Stimulated activated CD4-positive, alpha-beta T cell treated with anti-CD3 and anti-CD28 coated beads, Interleukin-2, amount 100 ng/mL, for 24 hours (primary cell): ENCODE measurements at places on chromosomes 6 and 20.

DNA sequence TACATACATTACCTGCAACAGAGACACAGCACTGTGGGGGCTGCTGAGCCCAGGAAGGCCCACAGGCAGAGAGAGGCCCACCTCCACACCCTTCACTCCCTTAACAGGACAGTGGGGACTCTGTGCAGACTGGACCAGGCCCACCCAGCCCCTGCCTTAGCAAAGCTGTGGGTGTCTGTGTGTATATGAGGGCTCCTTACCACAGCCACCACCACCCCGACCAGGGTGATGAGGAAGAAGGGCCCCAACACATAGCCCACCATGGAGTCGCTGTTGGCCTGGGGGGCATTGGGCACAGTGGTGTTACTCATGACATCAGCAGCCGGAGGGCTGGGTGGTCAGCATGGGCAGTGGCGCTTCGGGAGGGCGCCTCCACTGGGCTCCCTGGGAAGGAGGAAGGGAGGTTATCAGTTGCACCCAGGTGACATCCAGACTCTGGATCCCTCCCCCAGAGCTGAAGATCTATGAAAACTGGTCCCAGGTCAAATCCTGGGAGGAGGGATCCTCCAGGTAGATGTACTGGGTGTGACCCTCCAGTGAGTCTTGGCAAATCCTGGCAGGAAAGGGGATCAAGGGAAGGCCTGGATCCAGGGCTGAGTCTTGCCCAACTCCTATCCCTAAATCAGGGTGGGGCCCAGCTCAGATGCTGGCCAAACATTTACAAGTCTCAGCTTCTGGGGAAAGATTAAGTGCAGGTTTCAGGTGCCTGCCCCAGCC is 1.2 kb downstream of the SMIM29 start:
- no peak for DNase-seq

GRCh38 chr6:108758884-108759283 is 89.3 kb upstream of the ARMC2 start:
- no peak for DNase-seq

GRCh38 chr6:67411036-67411435 is 1224.0 kb upstream of the ADGRB3 start:
- DNase-seq, result no peak

DNA sequence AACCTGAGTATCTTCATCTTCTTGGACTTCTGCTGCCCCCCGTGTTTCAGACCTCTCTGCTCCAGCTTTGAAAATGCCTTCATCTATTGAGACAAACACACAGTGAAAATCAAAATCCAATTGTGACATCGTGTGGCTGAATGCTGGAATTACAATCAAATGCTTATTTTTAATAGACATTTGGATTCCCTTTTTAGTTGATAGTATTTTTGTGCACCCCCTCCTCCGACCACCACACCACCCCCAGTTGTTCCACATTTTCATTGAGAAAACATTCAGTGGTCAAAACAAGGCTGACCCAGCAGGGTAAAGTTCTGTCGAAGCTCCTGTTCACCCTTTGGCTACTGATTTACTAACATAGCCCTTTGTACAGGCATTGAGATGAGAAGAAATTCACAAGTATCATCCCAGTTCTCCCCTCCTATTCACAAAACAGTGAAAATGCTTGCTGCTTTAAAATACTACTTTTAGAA is 79.0 kb downstream of the NRSN1 start:
- no peak for DNase-seq

GRCh38 chr6:129269076-129269475 is 386.1 kb downstream of the LAMA2 start:
- no peak for DNase-seq

GRCh38 chr6:7489376-7489775 is 52.1 kb upstream of the DSP start:
- DNase-seq, result no peak

DNA sequence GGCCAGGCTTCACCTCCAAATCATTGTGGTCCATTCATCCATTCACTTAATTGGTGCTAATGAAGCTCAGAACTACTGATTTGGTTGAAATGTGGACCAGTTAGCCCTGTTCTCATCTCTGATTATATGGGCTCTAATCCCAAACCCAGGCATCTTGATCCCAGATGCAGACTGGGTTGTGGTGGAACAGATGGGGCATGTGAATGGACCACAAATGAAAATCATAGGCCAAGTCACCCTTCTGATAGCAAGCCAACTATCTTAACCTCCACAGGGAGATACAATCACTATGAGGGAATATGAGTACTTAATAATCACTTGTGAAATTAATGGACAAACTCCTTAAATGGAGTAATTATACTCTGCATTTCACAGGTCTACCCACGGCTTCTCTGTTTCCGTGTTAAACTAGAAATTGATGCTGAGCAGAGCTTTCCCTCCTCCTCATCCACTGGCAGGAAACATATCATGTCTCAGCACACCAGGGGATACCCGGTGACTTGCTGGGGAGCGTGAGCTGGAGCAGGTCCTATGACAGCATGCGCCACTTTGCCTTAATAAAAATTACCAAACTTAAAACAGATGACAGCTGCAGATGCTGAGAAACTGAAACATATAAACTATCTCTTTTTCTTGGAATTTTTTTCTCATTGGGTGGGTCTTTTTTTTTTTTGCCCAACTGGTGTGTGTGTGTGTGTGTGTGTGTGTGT is 108.8 kb upstream of the HEY2 start:
- DNase-seq, result no peak

- no peak for DNase-seq
Observed at GRCh38 chr6:41966214-41966920, 24.8 kb upstream of the CCND3 start.

DNA sequence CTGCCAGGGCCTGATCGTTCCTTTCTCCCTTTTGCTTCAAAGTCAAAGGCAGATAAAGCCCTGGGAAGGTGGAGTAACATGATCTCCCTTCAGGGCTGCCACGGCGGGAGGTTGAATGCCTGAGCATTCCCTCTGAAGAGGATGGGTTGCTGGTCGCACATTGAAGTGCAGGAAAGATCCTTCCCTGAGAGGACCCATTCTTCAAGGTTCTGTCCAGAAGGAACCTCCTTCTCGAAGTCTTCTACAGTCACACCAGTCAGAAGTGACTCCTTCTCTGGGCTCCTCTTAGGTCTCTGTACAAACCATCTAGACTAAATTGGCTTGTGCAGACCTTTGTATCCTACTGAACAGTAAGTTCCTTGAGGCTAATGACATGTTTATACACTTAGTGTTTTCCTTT is 192.6 kb upstream of the VGLL2 start:
- DNase-seq, result no peak

GRCh38 chr6:144857086-144857485 is 572.0 kb downstream of the UTRN start:
- no peak for DNase-seq

DNA sequence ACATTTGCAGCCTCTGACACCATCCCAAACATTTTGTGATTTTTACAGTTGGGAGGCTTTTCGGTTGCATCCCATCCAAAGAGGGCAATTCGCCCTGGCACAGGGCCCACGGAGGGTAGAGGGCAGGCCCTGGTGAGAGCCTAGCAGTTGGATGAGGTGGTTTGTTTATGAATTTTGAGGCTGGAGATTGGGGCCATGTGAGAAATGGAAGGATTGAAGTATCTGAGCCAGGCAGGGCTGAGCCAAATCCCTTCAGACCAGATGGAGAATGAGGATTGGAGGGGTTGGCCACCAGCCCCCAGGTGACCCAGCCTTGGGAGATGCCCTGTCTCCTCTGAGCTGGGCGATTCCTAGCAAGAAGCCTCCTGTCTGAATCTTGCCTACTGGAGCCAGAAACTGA is 52.6 kb upstream of the CCDC167 start:
- DNase-seq, result no peak

GRCh38 chr6:111087871-111088667 is 766 bp downstream of the SLC16A10 start:
- DNase-seq, result peak; percentile 69

DNA sequence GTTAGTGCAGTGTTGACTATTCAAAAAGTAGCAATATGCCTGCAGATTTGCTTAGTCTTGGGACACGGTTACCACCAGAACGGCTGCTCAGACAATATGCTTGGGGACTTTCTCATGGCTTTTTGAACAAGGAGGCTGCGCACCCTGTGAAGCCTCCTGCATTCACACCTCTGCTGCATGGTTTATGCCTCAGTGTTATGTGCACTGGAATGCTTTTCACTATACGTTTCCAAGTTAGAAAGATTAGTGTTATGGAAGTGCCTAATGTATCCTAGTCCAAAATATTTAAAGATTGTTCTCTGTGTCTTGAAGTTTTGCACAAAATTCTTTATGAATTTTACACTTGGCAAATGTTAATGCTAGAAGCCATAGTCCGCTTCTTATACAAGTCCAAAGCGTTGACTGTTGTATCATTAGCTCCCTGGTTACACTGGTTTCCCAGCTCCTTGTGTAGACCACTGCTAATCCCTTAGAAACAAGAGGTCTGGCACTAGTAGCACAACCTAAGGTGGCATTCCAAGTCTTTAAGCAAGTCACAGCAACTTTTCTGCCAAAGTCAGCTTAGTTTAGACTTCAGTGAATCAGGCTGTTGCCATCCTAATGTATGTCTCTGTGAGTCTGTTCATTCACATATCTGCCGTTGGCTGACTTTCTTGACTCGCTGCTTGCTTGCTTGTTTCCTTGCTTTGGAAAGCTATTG is 26.3 kb upstream of the SLC22A1 start:
- no peak for DNase-seq

- DNase-seq, result no peak
Observed at GRCh38 chr6:16496210-16496609, 257.8 kb downstream of the GMPR start.

GRCh38 chr6:158031381-158032353 is 50.0 kb downstream of the SYNJ2 start:
- DNase-seq, result no peak

DNA sequence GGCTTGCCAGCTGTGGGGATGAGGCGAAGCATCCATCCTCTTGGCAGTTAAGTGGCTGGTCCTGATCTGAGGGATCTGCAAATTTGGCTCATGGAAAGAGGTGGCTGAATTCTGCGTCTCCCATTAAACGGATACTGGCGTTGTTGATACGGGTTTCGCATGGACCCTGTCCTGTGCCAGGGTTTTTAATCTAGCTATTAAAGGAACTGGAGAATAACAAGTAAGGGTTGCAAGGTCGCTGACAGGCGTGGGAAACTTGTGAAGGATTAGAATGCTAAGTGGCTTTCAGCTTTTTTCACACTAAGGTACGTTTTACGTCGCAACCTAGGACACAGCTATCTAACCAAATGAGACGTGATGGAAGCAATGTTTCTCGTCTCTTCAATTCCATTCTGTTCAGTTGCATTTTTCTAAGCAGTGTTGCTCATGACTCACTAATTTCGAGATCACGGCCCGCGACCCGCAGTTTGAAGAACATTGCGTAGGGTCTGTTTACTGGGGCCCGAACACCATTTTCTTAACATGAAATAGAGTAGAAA is 852 bp downstream of the GMNN start:
- peak; percentile 44 for DNase-seq

GRCh38 chr6:1377526-1377925 is 11.8 kb upstream of the FOXF2 start:
- DNase-seq, result no peak

GRCh38 chr20:21100578-21101452 is 5.3 kb downstream of the LINC00237 start:
- DNase-seq, result no peak

DNA sequence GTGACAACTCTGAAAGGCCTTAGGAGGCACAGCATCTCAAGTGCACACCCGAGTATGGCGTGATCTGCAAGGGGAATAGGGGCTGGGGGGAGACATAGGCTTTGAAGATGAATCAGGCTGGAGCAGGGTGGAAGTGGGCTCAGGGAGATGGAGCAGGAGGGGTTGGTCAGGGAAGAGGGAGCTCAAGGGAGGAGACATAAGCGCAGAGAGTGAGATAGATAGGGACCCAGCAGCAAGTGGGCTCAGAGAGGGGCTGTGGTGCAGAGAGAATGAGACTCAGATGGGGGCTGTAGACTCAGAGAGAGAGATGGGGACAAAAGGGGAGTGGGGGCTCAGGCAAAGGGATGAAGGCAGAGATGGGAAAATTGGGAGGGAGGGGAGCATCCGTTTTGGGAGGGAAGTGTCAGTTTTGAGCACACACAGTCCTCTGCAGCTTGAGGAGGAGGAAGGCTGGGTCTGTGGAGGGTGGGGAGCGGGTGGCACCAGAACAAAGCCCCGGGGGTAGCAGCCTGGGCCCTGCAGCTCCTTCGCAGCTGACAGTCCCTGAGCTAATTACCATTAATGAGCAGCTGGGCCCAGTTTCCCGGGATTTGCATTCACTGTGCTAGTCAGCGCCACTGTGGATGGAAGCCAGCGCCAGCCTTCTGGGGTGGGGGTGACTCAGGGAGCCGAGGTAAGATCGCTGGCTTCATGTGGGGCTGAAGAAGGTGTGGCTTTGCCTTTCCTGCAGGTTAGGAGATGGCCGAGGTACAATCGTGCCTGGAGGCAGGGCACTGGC is 18.7 kb downstream of the SRXN1 start:
- no peak for DNase-seq

- DNase-seq, result no peak
Observed at GRCh38 chr20:2289475-2289874, 6.3 kb upstream of the TGM3 start.

DNA sequence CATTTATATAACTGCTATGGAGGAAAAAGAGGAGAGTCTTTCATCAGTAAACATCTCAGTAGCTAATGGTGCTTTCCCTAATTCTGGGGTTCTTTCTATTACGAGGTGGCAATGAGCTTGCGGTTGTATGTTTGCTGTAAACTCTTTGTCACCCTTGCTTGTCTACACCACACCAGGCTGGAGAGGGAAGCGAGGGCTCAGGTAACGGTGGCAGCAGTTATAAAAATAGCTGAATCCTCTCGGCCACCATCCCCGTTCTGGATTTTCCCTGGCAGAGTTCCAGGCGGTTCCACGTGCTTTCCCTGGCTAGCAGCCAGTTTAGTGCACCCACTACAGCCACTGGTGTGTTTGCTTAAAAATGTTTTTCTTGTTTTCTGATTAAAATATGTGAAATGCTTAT is 39.0 kb downstream of the MAS1 start:
- DNase-seq, result peak; percentile 51

- DNase-seq, result no peak
Observed at GRCh38 chr20:36924167-36925045, 27.1 kb downstream of the SAMHD1 start.

DNA sequence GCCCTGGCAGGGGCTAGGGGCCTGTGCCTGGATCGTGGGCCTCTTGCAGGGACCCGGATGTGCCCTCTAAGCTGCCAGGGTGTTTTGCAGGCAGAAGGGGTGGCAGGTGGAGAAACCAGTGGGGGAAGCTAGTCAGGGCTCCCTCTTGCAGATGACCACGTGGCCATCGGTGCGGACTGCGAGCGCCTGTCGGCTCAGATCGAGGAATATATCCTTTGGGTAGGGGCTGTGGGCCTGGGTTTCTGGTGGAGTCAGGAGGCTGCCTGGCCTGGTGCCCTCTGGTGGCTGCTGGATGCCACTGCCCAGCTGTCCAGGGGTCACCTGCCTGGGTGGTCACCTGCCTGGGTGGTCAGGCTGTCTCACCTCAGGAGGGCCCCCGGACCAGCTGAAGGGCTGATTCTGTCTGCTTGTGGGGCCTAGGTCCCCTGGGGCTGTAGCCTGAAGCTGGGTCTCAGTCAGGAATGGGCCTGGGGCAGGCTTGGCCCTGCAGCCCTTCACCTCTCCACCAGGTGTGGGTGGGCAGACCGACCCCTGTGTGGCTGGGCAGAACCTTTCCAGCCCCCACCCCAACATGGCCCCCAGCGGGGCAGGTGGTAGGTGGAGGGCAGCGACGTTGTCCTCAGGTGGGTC is 6.7 kb downstream of the TCEA2 start:
- DNase-seq, result no peak
